Heart left ventricle (tissue), 16 donors: ENCODE measurements at places on chromosomes 13 and 19. TPM values are rescaled to one million over a fixed set of nuclear protein-coding genes. Genes with fewer than 3 reads are reported as not detected.
A peak's percentile ranks its signal among the peaks of the same experiment; 100 is the strongest.

- no peak for DNase-seq
Observed at GRCh38 chr13:40175639-40176038, 490.8 kb downstream of the FOXO1 start.

DNA sequence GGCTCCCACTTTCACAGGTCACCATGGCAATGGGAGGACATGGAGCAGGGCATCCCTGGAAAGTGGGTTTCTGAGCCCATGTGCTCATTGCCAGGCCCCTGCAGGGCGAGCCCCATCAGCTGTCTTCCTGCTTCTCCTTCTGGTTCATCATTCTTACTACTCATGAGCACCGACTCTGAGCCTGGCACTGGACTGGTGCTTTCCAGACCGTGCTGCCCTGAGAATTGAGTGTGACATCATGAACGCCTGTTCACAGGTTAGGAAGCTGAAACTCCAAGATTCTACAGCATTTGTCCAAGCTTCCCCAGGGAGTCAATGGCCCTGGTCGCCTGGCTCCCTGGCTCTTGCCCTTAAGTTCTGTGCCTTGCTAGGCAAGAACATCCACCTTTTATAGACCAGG, 210.4 kb upstream of the ZNF536 start:
- DNase-seq, result no peak

DNA sequence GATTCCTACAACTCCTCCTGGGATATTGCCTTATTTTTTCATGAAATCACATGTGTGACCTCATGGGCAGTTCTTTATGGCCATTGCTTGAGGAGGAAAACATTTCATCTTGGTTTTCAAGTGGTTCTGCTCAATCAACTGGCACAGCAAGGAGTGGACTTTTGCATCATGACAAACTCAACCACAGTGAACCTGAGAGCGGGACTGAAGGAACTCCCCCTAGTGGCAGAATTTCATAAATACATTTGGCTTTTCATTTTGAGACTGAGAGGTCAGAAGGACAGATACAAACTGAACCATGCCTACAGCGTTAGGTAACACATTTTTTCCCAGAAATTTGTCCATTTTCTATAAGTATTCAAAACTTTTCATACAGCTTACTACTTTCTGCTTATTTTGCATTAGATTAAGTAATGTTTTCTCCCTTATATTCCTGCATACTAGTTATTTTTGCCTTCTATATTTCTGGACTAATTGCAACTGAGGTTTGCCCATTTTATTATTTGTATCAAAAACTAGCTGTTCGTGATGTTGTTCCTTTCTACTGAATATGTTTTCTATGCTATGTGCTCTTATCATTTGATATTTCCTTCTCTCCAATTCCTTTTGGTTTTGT, 13.4 kb upstream of the SIGLEC12 start:
- DNase-seq, result no peak

- DNase-seq, result peak; percentile 79
Observed at GRCh38 chr19:18280247-18281081, 958 bp downstream of the JUND start.

DNA sequence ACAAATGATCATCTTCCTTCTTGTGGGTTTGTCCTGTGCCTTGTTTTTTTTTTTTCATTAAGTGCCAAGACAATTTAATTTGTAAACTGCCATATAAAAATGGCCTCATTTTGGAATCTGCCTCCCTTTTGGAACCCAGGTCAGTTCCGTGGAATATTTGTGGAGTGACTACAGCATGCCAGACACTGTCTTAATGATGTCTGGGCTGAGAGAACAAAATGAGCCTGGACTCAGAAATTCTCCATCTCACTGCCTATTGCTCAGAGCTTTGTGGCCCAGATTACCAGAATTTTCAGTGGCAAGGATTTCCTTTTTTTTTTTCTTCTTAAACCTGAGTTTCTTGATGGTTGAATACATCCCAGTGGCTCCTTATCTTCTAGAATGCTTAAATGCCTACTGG, 340.6 kb downstream of the ENOX1 start:
- DNase-seq, result no peak

DNA sequence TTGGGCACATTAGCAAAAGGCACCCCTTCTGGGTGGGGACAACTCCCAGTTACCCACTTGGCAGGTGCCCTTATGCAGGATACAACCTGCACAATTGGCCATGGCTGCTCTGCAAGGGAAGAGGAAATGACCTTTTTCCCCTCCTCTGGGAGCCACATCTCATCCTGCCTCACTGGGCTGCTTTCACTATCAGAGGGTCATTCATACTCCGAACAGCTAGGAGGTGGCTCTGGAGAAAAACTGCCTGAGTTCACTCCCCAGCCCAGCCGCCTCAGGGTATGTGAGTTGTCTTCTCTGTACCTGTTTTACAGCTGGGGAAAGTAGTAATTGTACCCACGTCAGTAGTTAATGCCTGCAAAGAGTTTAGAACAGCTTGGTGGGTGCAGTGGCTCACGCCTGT, 7.1 kb upstream of the ACTN4 start:
- no peak for DNase-seq

DNA sequence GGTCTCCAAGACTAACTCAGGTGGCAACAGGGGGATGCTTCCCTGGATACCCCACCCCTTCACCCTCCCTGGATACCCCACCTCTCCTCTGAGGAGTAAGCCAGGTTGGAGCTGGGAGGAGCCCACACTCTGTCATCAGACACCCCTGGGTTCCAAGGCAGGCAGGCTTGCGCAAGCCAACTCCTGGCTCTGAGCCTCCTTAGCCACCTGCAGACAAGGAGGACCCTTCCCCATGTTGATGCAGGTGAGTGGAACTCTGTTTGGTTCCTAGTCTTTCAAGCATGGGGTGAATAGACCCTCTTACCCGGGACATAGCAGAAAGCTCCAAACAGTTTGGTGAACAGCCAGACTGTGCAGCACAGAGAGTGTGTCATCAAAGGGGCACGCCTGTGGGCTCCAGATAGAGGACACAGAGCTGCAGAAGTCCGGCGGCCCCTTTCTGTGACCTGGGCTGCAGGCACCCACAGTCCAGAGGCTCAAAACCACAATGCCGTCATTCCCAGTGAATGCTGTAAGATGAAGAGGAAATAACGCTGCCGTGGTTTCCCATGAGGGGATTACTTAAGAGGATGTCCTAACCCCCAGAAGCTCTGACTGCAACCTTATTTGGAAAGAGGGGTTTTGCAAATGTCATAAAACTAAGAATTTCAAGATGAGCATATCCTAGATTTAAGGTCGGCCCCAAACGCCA, 12.1 kb upstream of the HAS1 start:
- peak; percentile 42 for DNase-seq

DNA sequence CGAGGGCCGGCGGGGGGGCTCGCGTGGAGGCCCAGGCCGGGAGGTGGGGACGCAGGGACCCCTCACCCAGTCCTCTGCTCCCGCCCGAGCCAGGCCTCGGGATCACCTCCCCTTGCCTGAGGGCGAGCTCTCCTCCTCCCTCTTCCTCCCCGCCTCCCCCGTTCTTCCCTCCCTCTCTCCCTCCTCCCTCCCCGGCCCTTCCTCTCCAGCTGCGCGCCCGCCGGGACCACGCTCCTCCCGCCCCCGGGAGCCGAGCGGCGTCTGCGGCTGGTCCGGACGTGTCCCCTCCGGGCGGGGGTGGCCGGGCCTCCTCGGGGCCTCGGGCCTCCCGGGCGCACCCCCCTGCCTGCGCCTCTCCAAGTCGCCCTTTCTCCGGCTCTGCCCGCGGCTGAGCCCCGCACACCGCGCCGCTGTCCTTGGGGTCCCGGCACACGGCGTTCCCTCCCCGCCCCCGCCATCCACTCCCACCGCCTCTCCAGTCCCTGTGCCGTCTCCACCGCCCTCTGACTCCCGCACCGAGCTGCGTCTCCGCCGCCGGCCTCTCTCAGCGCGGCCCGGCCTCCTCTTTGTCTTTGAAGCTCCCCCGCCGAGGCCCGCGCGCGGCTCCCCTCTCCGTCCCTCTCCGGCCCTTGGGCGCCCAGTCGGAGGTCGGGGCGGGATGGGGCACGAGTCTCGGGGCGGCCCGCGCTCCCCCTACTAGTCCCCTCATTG, 5.7 kb downstream of the SOX1 start:
- no peak for DNase-seq

- DNase-seq, result no peak
Observed at GRCh38 chr13:55199134-55199533, 1941.6 kb upstream of the PRR20A start.

GRCh38 chr13:80334597-80335260, 6.2 kb downstream of the SPRY2 start:
- DNase-seq, result no peak

GRCh38 chr19:38229585-38230073, 5.6 kb upstream of the DPF1 start:
- DNase-seq, result peak; percentile 84

DNA sequence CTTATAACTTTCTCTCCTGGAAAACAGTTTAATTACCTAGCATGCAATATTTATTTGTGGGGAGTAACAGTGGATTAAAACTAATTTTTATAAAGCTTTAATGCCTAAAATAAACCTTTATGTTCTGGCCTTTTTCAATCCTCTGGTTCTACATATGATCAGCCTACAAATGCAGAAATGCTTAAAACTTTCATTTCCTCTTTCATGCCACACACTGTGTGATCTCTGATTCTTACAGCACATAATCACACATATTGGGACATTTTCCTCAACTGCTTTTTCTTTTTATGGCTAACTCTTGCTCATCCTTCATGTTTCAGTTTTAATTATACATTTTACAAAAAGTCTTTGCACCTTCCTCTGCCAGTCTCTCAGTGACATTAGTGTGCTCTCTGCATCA, 910.8 kb upstream of the SLITRK6 start:
- DNase-seq, result no peak

DNA sequence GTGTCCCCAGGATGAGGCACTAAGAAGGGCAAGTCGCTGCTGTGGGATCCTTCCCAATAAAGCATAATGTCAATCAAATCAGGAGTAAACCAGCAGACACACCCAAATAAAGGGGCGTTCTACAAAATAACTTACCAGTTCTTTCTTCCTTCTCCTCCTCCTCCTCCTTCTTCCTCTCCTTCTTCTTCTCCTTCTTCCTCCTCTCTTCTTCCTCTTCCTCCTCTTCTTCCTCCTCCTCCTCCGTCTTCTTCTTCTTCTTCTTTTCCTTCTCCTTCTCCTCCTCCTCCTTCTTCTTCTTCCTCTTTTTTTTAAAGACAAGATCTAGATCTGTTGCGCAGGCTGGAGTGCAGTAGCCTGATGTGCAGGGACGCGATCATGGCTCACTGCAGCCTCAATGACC, 225.8 kb downstream of the UQCRFS1 start:
- DNase-seq, result no peak

- DNase-seq, result no peak
Observed at GRCh38 chr19:19120308-19121231, 17.7 kb downstream of the TMEM161A start.

DNA sequence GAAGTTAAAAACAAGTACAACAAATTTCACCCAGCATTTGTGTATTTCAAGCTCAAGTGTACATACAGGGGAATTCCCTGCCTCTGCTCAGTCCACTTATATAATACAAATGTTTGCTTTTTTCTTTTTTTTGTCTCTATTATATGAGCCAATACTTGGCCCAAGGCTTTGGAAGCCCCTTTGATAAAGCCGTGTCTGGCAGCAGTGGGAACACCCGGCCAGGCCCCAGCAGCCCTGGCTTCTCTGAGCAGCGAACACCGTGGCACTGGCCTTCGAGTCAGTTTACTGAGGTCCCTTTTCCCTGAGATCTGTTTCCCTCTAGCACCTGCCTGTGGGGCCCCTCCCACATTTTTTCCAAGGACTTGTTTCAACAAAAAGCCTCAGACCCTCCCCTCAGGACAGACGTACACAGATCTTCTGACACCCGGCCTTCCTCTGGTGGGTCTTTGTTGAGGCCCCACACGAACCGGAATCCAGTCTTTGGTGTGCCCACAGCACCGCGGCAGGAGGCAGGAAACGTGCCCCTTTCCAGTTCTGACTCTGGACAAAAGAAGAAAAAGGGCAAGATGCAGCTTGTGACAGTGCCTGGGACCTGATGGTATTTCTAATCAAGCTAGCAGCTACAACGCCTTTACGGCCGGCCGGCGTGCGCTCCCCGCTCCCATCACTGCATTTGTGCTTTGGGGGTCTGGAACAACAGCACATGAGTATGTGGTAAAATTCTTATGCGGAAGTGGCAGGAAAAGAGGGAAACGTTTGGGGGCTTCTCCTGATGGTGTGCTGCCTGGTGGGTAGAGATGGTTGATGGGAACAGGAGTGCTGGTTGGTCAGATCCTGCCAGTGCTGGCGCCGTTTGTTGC, 13.8 kb downstream of the SIPA1L3 start:
- DNase-seq, result no peak

Gene PSG2
- not detected for total RNA-seq

Gene ZNF471
- total RNA-seq, result 6.8 TPM

Gene FCER2
- total RNA-seq, result 0.54 TPM

Gene CACNA1A
- total RNA-seq, result 0.17 TPM

Gene OR1I1
- total RNA-seq, result not detected

Gene TMED1
- total RNA-seq, result 30.0 TPM

Gene CYP2A6
- total RNA-seq, result 0.16 TPM
